ENCODE measurements at places on chromosomes 5 and 9.

- no peak for DNase-seq
These were observed 115.0 kb downstream of the KIAA1958 start for GRCh38 chr9:112601636-112602035.

GRCh38 chr9:6641961-6642360 is 3.6 kb downstream of the GLDC start:
- no peak for DNase-seq

DNA sequence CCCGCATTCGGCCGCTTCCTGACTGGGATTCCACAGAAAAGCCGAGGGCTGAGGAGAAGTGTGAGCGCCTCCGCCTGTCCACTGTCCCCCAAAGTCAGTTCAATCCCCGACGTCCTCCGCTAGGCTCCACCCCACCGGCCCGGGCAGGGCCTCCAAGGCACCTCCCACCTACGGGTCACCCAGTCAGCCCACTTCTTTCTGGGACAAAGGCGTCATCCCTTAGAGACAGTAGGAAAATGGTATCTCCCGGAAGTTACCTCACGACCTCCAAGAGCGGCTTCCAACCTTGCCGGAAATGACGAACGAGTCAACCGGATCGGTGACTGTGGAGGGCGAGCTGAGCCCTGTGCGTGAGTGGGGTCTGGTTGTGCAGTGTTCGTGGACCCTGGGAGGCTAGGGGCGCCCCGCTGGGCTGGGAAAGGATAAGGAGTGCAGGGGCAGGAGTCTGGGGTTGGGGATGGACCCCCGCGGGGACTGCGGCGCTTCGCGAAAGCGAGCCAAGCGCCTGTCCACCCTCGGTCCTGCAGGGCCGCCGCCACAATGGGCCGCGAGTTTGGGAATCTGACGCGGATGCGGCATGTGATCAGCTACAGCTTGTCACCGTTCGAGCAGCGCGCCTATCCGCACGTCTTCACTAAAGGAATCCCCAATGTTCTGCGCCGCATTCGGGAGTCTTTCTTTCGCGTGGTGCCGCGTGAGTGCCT is at the start of the genes GDF9 and UQCRQ:
Gene GDF9, minus strand, starts transcription at position 128 of the 704 bp plus-strand sequence. CDS start 1,936 bp downstream, outside the sequence.
Gene UQCRQ, plus strand, starts transcription at position 301 of the 704 bp plus-strand sequence. Its CDS starts 240 bp downstream, at position 541.
- DNase-seq, result peak; percentile 99

- DNase-seq, result no peak
These were observed 2.8 kb downstream of the MAMDC4 start for GRCh38 chr9:136854842-136855460.

- DNase-seq, result no peak
These were observed 31.1 kb downstream of the DYNC2I2 start for GRCh38 chr9:128625391-128626146.

GRCh38 chr9:115445655-115446054 is 327.7 kb upstream of the TNC start:
- no peak for DNase-seq

GRCh38 chr5:99030906-99031440 is 102.2 kb upstream of the CHD1 start:
- DNase-seq, result peak; percentile 46

DNA sequence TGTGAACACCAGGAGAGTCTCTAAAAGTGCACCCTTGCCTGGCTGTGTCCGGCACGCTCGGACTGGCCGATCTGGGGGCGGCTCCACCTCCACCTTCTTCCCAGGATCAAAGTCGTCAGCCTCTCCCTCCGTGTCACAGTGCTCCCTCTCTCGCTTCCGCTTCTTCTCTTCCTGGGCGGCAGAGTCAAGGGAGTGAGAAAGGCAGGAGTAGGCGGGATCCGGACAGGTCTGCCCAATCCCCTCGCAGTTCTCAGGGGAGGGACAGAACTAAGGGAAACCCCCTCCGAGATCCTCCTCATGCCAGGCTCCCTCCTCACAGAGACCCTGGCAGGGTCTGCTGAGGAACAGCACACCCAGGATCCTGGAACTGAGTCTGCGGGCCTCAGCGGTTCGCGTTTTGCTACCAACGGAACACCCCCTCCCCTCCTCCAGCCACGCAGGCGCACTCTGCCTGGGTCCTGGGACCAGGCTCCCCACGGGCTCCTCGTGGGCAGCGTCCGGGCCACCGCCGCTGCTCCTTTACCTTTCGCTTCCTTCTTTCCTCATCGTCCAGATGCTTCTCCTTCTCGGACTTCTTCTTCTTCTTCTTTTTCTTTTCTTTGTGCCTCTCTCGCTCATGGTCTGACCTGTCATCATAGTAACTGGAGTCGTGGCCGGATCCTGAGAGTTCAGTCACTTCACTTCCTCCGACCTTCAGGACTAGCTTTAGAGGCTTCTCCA is 1.3 kb downstream of the BRD9 start:
- DNase-seq, result peak; percentile 63

- no peak for DNase-seq
These were observed 211.5 kb downstream of the PAPPA start for GRCh38 chr9:116365056-116365471.

DNA sequence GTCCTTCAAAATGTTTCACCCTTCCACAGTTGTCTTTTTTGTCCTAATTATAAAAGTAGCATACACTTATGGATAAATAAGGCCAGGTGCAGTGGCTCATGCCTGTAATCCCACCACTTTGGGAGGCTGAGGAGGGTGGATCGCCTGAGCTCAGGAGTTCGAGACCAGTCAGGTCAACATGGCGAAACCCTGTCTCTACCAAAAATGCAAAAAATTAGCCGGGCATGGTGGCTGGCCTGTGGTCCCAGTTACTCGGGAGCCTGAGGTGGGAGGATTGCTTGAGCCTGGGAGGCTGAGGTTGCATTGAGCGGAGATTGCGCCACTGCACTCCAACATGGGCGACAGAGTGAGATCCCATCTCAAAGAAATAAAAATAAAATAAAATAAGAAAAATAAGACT is 1.6 kb downstream of the C5orf52 start:
- DNase-seq, result no peak

- DNase-seq, result no peak
These were observed 31.5 kb downstream of the STK10 start for GRCh38 chr5:172156541-172156994.

DNA sequence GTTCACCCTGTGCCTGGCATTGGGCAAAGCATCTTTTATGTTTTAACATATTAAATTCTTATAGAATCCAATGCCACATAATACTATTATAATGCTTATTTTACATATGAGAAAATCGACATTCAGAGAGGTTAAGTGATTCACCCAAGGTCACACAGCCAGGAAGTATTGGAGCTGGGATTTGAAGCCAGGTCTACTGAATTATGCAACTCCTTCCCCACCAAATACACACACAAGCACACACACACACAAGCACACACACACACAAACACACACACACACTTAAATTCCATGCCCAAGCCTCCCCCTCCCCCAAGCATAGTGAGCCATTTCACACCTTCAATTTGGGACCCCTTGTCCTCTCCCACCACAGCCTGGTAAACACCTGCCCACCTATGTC is 37.4 kb downstream of the UBE2QL1 start:
- DNase-seq, result no peak

DNA sequence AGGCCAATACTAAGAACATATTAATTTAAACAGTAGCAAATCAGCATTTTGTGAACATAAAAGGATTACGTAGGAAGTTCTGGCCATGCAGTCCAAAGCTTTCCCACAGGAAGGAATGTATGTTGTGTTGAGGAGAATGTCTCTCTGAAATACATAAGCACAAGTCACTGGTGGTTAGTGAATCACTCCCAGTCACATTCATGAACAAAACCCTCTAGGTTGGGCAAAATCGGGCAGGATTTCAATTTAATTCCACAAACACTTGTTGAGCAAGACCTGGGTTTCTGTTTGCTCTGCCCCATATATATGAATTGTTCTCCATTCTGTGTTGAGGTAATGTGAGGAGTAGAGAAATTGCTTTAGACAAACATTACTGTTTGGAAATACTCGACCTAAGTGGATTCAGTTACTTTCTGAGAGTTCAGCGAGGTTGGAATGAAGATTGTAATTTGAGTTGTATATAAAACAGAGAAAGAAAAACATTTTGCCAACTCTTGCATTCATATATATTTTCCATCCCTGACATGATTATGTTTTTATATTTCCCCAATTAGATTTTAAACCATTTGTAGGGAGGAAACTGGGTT is 127.6 kb upstream of the RPS23 start:
- peak; percentile 90 for DNase-seq

GRCh38 chr9:78909566-78909965 is 612.6 kb downstream of the PSAT1 start:
- no peak for DNase-seq

GRCh38 chr5:51172903-51173626 is 210.2 kb upstream of the ISL1 start:
- DNase-seq, result no peak

- DNase-seq, result no peak
These were observed 7.9 kb upstream of the AMBP start for GRCh38 chr9:114086009-114086408.

GRCh38 chr5:160036243-160036642 is 27.3 kb downstream of the TTC1 start:
- no peak for DNase-seq

DNA sequence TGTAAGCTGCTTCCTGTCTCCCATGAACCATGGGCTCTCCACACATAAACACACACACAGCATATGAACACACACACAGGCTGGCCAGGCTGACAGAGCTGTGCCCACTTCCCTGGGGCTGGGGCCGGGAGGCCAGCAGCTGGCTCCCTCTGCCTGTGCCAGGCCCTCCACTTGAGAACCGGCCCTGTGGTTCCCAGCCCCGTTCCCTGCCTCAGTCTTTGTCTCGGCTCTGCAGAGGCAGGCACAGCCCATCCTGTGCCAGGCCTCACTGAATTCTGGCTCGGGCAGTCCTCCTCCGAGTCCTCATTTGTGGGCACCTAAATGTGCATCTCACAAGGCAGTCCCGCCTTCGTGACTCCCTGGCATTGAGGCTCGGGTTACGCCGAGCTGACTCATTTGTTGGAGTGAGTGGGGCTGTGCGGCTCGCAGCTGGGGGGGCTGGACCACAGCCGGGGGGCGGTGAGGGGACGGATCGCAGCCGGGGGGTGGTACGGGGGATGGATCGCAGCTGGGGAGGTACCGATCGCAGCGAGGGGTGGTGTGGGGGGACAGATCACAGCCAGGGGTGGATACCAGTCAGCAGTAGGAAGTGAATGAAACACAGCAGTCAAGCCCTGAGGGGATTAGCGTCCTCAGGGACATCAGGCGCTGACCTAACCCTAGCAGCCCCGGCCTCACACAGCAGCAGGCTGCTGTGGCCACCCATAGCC is 72.3 kb downstream of the PSMB7 start:
- DNase-seq, result no peak

DNA sequence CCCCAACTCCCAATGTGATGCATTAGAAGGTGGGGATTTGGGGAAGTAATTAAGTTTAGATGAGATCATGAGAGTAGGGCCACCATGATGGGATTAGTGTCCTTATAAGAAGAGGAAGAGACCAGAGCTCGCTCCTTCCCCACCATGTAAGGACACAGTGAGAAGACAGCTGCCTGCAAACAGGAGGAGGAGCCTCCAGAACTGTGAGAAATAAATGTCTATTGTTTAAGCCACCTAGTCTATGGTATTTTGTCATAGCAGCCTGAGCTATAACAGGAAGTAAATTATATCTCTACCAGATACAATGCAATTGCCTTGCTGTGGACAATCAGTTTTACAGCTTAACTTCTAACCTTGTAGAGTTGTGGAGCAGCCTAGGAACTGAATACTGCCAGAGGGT is 58.0 kb downstream of the ANKRD33B start:
- DNase-seq, result peak; percentile 98

- no peak for DNase-seq
These were observed 38.2 kb downstream of the MROH2B start for GRCh38 chr5:41032973-41033372.

DNA sequence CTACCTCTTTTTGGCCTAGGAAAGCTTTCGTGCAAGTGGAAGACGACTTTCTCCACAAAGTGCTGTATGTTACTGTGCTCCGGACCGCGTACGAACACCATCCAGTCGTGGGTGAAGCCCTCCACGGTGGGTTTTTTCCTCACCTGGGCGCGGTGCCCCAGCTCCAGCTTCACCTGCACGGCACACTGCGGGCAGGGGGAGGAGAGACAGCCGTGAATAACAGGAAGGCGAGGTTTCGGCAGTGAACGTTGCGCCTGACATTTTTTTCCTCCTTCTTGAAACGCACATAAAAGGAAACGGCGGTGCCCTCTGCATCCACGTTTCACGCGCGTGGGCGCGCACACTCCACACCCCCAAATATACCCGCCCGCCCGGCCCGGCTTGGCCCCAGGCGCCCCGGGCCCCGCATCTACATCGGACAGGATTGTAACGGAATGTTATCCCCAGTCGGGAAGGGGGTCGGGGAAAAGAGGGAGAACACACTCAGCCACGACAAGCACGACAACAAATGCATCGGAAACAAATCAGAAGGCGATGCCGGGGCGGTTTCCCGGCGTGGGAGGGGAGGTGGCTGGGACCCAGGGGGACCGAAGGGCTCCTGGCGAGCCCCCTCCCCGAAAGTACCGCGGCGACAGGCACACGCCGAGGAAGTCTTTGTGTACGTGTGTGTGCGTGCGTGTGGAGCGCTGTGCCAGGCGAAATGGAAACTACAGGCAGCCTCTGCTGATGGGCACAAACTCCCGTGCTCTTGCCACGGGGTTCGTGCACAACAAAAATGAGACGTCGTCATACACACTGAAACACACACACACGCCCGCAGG is 1.4 kb downstream of the MLLT3 start:
- DNase-seq, result no peak

- no peak for DNase-seq
These were observed 346.1 kb upstream of the PTGER4 start for GRCh38 chr5:40333459-40334241.

GRCh38 chr9:113598451-113598850 is 134.9 kb downstream of the RGS3 start:
- no peak for DNase-seq

- no peak for DNase-seq
These were observed 453.3 kb upstream of the ITGA1 start for GRCh38 chr5:52334367-52334766.

DNA sequence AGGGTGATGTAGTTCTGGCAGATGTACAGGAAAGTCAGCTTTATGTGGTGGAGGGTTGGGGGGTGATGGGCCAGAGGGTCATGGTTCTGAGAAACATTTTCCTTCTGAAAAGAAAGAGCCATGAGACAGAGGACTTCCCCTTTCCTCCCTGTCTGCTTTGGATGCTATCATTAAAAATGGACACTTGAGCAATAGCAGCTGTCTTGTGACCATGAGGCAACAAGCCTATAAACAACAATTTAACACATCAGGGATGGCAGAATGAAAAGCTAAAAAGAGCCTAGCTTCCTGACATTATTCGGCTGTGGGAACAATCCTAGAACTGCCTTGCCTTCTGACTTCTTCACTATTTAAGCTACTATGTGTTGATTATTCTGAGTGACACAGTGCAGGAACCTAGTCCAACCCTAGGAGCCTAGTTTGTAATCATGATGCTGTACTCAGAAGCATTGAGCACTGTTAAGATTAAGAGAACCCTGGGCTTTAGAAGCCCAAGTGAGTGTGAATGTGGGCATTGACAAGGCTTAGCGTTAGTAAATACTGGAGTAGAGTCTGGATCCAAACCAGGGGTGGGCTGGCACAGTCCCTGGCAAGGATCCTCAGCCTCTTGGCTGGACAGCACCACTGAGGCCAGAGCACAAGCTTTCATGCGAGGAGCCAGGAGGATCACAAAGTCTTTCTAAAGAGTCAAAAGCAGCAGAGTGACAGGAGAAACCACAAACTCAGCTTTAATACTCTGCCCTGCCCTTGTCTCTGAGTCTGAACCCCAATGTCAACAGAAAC is 178.5 kb upstream of the EGFLAM start:
- DNase-seq, result no peak

Data from MV-4-11 (cell line).